ENCODE measurements at places on chromosomes 1 and 21.

DNA sequence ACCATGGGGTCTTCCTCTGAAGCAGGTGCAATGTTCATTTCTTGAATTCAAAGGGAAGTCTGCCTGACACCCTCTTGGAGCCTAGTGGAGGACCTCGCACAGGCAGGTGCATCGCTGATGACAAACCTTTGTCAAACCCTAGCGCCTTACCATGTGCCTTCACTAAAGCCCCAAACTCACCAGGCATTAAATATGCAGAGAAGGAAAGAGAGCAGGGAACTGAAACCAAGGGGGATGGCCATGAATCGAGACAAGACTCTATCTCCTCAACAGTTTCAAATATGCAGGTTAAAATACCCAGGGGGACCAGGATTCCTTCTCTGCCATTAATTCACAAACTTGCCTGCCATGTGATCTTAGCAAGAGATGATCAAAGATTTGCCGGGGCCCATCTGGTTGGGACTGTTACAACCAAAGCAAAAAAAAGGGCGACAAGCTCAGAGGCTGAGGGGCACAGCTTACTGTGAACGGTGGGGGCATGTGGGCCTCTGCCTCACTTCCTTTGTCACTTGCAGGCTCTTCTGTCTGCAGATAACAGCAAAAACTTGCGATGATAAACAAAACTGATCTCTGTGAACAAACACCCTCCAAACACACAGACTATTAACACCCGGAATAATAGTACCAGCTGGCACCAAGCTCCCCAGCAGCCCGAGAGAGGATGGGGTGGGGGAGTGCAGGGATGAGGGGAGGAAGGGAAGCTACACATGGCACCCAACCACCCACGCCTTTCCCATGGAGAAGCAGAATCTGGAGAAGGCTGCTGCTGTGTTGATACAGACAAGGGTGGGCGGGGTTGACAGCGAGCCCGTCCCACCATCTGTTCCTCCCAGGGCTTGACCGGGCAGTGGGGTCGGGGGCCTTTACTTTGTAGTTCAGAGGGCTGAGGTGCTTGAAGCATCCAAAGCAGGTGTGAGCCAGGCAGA lies 33.9 kb downstream of the TMEM63A start:
- no peak for DNase-seq

DNA sequence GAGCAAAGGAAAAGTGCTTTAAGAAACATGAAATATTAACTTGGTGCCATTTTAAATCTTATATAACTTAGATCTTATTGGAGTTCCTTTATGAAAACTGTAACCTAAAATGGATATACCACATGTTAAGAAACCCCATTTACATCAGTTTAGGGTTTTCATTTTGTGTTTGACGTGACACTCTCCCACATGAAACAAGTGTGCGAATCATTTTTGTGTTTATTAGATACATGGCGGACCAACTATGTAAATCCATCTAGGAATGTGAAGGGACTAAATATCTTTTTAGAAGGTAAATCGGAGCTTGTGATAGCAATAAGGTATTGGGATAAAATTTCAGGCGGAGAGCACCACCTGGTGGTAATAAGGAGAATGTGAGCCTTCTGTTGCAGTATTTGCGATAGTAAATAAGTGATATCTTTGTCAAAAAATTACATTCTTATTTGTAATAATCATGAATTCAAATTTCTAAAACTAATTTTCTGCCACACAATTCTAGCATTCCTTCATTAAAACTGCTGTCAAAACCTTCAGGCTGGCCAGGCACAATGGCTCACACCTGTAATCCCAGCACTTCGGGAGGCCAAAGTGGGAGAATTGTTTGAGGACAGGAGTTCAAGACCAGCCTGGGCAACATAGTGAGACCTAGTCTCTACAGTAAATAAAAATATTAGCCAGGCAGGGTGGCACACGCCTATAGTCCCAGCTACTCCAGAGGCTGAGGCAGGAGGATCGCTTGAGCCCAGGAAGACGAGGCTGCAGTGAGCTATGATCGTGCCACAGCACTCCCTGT lies 31.3 kb downstream of the SMAP2 start:
- DNase-seq: peak; percentile 44

GRCh38 chr1:150999926-151000325 lies 6.8 kb downstream of the MINDY1 start:
- DNase-seq: no peak

DNA sequence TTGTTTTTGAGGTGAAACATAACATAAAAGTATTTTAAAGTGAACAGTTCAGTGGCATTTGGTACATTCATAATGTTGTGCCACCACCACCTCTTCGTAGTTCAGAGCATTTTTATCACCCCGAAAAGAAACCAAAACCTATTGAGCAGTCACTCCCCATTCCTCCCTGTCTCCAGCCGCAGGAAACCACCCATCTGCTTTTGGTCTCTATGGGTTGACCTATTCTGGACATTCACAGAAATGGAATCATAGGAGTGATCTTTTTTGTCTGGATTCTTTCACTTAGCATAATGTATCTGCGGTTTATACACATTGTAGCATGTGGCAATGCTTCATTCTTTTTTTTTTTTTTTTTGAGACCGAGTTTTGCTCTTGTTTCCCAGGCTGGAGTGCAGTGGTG lies 141.2 kb downstream of the VPS13D start:
- DNase-seq: no peak

DNA sequence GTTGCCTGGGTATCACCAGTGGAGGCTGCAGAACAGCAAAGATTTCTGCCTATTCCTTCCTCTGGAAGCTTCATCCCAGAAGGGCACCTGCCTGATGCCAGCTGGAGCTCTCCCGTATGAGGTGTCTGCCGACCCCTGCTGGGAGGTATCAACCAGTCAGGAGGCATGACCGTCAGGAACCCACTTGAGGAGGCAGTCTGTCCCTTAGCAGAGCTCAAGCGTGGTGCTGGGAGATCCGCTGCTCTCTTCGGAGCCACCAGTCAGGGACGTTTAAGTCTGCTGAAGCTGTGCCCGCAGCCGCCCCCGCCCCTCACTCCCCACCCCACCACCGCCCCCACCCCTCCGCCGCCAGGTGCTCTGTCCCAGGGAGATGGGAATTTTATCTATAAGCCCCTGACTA lies 23.1 kb upstream of the HFM1 start:
- no peak for DNase-seq

- no peak for DNase-seq
These were observed 8.2 kb upstream of the TTC34 start for GRCh38 chr1:2809656-2810055.

- no peak for DNase-seq
These were observed 126.1 kb upstream of the CACHD1 start for GRCh38 chr1:64343823-64344190.

- DNase-seq: peak; percentile 77
These were observed 17.2 kb downstream of the SYT2 start for GRCh38 chr1:202692959-202693555.

Data from activated CD4-positive, alpha-beta T cell treated with anti-CD3 and anti-CD28 coated beads for 48 hours (primary cell).